Posterior cingulate gyrus (tissue), 11 donors: ENCODE measurements at places on chromosomes 1 and 21.

- no peak for DNase-seq
Measured at GRCh38 chr1:173213665-173214064, 6.5 kb upstream of the TNFSF4 start.

GRCh38 chr1:55021942-55022546 lies 17.3 kb upstream of the PCSK9 start:
- DNase-seq = peak; percentile 92

DNA sequence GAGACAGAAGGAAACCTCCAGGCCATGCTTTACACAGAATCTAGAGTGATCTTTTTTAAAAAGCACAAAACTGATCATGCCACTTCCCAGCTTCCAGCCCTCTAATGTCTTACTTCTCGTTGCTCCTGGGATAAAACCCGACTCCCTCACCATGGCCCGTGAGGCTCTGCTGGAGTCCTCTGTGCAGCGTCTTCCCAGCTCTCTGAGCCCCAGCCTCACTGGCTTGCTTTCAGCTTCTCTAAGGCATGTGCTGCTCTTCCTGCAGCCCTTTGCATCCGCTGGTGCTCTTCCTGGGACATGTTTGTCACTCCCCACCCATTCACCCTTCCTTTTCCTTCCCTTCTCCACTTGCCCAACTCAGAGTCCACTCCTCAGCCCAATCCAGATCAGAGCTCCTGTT lies 184.1 kb downstream of the AK5 start:
- DNase-seq = no peak

- DNase-seq = no peak
Measured at GRCh38 chr1:209513226-209513625, 70.3 kb upstream of the CAMK1G start.

GRCh38 chr21:41817877-41818855 lies 51.3 kb upstream of the RIPK4 start:
- DNase-seq = no peak

DNA sequence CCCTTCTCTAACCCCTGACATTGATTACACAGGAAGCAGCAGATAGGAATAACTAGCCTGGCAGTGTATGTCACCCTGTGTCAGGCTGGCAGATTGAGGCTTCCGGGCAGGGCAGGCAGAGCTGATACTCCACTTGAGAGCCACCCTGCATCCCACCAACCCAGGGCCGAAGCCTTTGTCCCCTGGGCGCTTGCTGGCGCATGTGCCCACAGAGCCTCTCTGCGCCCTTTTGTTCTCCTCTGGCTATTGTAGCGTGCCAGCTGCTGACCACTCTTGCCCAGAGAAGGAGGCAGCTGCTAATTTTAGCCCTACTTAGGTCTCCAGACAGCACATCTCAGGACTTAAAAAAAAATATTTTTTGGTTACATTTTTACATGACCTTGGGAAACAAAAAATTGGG lies 304.9 kb downstream of the HHAT start:
- peak; percentile 35 for DNase-seq
